GF-D8 (cell line): ENCODE measurements at places on chromosomes 3 and 15.
A peak's percentile ranks its signal among the peaks of the same experiment; 100 is the strongest.

DNA sequence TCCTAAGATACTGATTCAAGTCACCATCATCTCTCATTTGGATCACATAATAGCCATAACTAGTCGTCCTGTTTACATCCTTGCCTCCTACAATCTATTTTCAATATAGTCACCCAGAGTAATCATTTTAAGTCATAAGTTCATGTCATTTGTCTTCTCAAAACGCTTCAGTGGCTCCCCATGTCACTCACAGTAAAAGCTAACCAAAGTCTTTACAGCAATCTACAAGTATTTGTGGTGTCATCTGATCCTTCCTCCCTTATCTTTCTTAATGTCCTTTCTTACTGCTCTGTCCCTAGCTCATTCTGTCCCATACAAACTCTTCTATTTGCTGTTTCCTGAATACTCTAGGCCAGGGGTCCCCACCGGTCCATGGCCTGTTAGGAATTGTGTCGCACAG, 28.8 kb downstream of the GBE1 start:
- DNase-seq, result no peak

- DNase-seq, result no peak
These were observed 101.1 kb upstream of the RASGRP1 start for GRCh38 chr15:38665586-38666305.

DNA sequence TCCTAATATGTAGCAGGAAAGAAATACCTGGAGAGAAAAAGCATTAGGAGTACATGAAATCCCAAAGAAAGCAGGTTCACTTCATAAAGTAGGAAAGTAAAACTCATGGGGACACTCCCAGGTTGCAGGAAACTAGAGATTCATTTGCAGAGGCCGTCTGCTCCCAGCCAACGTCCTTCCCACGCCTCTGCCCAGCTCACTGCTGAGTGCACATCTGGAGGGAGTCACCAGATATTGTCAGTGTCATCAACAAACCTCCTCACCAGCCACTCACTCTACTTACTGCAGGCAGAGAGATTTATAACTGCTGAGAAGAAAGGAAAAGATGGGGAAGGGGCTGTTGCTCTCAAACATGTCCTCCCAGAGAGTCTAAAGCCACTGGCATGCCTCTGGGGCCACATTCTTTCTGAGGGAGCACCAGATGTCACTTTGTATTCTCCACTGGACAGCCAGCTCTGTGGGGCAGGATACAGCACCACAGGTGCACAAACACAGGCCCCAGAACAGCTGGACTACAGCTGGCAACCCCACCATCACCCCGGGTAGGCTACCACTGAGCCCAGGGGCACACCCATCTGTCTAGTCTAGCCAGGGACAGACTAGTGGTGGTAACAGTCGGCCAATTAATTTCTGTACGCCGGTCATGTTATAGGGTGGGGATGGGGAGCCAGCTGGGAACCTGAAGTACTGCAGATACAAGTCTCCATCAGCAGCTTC, 64.5 kb downstream of the NPTN start:
- DNase-seq, result no peak

- DNase-seq, result no peak
These were observed 224.7 kb downstream of the IGSF11 start for GRCh38 chr3:118809696-118810498.

DNA sequence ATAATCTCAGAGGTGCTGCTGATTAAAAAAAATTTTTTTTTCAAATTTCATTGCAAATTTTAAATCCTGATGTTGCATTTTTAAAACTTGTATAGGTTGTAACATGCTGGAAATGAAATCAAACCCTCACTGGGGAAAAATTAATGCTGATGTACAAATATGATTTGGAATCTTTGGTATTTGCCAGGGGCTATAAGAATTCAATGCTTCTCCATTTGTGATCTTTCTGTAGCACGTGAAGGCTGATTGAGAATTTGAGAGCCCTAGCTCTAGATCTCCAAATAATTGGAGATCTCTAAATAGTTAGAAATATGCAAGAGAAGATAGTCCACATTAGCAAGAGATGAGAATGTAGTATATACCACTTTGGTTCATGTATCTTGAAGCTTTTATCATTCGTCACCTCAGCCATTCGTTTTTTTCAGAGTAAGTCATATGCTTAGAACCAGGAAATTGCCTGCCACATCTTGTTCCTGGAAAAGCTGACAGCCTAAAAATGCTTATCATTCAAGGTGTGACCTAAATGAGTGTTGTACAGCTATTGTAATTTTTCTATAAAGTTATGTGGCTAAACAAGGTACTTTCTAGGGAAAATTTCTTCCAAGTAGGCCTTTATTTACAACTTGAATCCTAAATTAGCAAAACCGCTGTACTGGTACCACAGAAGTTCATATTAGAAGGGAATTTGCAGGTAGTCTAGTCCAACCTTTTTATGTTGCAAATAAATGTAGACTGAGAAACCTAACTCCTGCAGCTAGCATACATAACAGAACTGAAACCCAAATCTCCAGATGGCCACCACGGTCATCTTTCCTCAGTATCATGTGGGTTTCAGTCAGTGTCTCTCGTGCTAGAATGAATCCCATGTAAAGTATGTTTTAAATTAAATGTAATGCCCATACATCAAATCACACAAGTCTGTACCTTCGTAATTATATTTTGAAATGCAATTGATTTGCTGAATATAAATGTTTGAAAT, 48.5 kb downstream of the FNDC3B start:
- DNase-seq, result peak; percentile 19

DNA sequence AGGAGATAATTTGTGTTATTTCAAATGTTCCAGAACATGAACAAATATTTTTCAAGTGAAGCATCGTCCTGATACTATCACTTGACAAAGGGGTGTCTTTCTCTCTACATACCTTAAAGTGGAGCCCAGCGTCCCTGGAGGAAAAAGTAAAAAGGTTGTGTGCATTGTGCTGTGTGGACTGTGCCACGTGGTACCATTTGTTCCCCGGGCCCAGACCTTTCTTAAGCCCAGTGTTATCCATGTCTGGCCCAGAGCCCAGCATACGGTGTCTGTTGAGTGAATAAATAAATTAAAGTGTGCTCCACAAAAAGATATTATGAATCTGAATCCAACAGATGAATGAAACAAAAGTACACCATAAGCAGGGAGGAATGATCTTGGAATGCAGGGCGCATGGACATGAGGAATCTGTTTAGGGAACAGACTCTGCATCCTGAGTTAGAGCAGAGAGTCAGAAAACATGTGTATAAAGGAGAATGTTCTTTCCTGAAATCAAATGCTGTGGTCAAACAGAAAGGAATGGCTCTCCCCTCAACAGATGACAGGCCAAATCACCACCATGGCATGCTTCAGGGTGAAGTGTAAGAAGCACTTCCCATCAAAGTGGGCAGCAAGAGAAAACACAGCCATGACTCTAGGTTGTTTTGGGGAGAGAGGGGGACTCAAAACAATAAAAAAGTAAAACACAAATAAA, 8.1 kb upstream of the PRSS50 start:
- no peak for DNase-seq

GRCh38 chr3:5005367-5005766, 26.1 kb downstream of the BHLHE40 start:
- no peak for DNase-seq

DNA sequence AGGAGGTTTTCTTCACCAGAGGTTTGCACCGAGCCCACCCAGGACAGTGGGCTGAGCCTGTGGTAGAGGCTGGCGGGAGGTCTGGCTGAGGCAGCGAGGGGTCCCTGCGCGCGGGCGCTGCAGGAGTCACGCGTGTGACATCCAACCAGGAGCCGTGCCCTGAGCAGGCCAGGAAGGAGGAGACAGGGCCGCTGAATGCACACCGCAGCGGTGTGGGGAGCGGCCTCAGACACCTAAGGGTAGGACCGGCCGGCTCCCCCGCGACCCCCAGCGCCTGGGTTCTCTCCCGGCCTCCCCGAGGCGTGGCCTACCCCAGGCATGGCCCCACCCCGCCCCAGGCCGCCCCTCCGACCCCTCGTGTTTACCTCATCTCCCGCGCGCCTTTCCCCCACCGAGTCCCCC, 412 bp downstream of the SLC41A3 start:
- no peak for DNase-seq

- no peak for DNase-seq
These were observed 66.2 kb downstream of the SAMMSON start for GRCh38 chr3:70065696-70066253.

GRCh38 chr3:156837115-156837514, 11.0 kb downstream of the LEKR1 start:
- no peak for DNase-seq

GRCh38 chr3:107690522-107691138, 167.9 kb downstream of the BBX start:
- DNase-seq, result peak; percentile 26

DNA sequence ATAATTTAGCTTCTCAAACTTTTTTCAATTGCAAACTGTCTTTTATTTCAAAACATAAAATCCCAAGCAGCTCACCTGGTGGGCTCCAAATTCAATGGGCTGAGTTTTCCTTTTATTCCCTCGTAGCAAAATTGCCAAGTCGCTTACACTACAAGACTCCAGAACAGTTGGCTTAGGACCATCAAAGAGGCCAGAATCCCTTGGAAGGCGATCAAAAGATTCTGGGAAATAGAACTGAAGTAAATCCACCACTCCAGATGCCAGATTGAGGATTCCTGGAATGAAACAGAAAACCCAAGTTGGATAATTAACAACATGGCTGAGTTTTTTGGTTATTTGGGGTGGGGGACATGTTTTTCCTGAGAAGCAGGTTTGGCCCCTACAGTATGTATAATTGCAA, 87.7 kb upstream of the DCLK3 start:
- no peak for DNase-seq

- DNase-seq, result no peak
These were observed 39.7 kb downstream of the NPTN start for GRCh38 chr15:73593304-73594074.

DNA sequence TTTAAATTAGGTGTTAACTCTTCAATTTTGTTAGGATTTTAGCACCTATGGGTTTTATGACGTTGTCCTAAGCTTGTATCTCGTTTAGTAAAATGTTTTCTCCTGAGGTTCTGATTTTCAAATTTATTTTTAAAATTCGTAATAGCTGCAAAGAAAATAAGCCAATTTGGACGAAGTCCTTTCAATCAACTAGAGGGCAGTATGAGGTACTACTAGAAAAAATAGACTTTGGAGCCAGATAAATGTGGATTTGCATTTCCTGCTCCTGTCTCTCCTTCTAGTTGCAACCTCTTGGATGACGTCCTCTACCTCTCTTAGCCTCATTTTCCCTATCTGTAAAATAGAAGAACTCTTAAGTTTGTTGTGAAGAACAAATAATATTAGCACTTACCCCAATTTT, 81.1 kb downstream of the SLTM start:
- DNase-seq, result no peak

DNA sequence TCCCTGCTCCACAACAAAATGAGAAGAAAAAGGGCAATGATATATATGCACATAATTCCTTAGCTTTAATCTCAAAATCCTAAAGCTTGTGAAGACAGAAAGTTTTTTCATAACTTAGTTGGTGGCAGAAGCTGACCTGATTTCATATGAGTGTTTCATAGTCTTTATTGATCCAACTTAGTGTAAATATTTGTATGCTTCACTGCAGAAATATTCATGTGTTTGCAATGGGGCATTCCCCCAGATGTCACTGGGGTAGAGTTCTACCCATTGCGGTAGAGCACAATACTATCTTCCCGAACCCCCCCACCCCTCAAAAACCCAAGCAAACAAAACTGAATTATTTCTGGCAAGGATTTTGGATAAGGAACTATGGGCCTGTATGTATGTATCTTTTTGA, 221.2 kb downstream of the THRB start:
- no peak for DNase-seq
